ENCODE measurements at places on chromosomes 16 and 17.

DNA sequence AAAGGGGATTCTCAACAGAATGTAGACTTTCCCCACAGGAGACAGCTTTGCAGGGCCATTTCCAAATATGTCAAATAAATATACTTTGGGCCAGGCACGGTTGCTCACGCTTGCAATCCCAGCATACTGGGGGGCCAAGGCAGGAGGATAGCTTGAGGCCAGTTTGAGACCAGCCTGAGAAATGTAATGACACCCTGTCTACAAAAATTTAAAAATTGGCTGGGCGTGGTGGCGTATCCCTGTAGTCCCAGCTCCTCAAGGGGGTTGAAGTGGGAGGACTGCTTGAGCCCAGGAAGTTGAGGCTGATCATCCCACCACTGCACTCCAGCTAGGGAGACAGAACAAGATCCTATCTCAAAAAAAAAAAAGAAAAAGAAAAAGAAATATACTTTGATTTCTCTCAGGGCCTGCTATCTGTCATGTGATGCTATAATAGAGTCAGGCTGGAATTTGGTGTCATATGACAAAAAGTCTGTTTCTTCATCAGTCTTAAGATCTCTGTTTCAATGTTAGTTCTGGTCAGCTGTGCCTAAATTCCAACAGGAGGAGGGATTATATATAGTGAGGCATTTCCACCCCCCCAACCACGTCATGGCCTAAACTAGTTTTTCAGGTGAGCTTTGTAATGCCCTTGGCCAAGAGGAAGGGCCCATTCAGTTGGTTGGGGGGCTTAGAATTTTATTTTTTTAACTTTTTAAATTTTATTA is 4.3 kb upstream of the ZDHHC7 start:
- DNase-seq: no peak

GRCh38 chr16:56311208-56312027 is 113.9 kb downstream of the AMFR start:
- no peak for DNase-seq

GRCh38 chr17:21119247-21119918 is 7.4 kb upstream of the DHRS7B start:
- peak; percentile 39 for DNase-seq

DNA sequence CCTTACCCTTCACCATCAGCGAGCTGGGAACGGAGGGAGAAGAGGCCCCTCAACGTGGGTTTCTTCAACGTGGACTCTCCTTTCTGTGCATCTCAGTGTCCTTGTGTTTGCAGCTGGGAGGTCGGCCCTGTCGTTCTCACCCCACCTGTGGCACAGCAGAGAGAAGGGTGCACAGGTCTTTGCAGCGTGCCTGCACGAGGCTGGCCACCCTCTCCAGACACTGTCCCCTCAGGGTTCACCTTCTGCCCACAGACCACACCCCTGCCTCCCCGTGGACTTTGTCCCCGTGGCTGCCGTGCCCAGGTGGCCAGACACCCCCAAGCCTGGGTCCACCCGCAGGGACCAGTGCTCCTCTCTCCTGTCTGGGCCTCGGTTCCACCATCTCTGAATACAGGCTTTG is 7.3 kb upstream of the WDR45B start:
- DNase-seq: no peak

- no peak for DNase-seq
Measured at GRCh38 chr16:88334778-88335720, 47.7 kb upstream of the ZNF469 start.

DNA sequence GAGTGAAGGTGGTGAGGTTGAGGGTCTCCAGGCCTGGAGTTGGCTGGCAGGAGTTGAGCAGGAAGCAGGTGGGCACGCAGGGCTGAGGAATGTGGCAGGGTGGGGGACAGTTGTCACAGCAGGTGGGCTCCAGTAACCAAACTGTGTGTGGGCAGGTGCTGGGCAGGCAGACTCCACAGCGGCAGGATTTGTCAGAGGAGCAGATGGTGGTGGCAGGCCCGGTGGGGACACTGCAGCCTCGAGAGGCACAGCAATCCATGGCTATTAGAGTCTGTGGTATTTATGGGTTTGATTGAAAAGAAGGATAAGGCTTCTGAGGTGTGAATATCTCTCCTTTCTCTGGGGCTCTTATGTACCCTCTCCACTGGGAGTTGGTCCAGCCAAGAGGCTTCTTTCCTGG is at the start of gene KRTAP3-3:
TSS of gene KRTAP3-3 (minus strand) at position 326 of the 400 bp plus-strand sequence. CDS start at position 259, 67 bp downstream.
- DNase-seq: no peak

DNA sequence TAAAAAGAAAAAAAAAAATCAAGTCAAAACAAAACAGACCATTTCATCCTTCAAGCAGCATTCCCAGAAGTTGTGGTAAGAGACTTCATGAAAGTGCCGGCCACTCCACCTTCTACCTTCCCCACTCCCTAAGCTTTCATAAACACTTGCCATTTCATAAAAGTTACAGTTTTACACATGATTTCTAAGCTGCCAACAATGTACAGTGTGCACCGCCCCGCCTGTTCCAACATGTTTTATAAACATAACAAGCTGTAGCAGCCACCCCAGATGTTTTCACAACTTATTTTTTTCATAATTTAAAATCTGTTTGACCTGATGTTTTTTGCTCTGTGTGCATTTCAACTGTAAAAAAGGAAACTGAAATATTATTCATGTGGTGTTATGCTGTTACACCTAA is 608.1 kb downstream of the TOX3 start:
- DNase-seq: no peak

- no peak for DNase-seq
Measured at GRCh38 chr17:49498029-49498615, 3.0 kb downstream of the NGFR start.

GRCh38 chr16:26727848-26728247 is 338.9 kb upstream of the C16orf82 start:
- DNase-seq: no peak

DNA sequence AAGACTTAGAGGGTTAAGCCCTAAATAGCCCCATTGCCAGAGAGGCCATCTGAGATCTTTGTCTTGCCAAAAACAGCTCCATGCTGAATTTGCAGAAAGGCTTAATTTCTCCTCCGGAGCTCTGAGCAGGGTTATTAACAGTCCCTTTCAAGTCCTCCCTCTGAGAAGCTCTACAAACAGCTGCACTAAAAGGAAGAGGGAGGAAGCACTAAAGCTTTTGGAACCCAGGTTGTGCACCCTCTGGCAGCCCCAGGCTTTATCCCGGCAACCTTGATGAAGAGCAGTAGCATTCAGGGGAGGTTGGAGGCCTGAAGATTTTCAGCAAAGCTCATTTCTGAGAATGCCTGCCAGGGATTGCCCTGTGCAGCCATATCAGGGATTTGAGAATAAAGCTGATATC is 554.7 kb downstream of the RBFOX1 start:
- DNase-seq: no peak

- DNase-seq: no peak
Measured at GRCh38 chr16:9395958-9396359, 304.5 kb downstream of the HAPSTR1 start.

- no peak for DNase-seq
Measured at GRCh38 chr17:2211661-2212399, 91.8 kb downstream of the SMG6 start.

GRCh38 chr17:58269557-58270291 is 11.0 kb downstream of the MPO start:
- DNase-seq: no peak

- no peak for DNase-seq
Measured at GRCh38 chr17:82613283-82614094, 34.8 kb downstream of the WDR45B start.

- DNase-seq: no peak
Measured at GRCh38 chr16:10658943-10659342, 35.8 kb downstream of the TEKT5 start.

GRCh38 chr16:31202414-31203375 is at the start of gene PYCARD:
Gene PYCARD (minus strand): TSS chr16:31202760. CDS start chr16:31202690, 70 bp downstream.
- DNase-seq: no peak

GRCh38 chr17:62856594-62856993 is 48.5 kb upstream of the MARCHF10 start:
- no peak for DNase-seq

DNA sequence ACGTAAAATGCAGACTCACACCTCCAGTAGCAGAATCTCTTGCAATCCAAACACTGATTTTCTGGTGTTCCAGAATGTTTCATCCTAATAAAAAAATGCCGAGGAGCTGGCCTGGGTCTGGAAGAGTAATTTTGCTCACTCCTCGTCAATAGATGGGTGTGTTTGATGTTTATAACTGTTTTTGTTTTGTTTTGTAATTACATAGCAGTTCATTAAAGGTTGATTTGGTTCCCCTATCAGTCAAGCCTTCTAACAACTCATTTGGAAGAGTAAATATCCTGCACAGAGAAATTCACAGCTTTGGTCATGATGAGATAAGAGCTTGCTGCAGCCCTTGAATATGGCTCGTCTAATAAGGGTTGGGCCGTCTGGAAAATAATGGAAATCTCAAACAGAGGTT is 36.8 kb upstream of the ELAC2 start:
- DNase-seq: no peak

GRCh38 chr17:45050481-45051059 is 862 bp downstream of the DCAKD start:
- DNase-seq: no peak

DNA sequence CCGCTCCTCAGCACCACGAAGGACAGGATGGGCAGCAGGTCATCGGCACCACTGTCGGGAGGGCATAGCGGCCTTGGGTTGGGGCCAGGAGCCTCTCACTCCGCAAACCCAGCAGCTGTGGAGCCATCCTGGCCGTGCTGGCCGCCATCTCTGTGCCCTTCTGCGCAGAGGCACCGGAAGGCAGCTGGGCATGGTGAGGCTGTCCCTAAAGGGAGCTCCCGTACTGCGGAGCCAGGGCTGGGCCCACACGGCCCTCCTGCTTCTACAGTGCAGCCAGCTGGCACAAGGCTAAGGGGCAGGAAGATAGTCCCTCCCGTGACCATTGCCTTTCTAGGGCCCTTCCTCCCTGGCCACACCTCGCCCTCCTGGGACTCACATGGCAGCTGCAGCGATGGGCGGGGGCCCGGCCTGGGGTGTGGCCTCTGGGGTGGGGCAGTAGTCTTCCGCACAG is 7.0 kb upstream of the SPATA2L start:
- DNase-seq: no peak

GRCh38 chr16:67451061-67451703 is 20.3 kb downstream of the HSD11B2 start:
- DNase-seq: no peak

- no peak for DNase-seq
Measured at GRCh38 chr17:4173781-4174180, 30.8 kb downstream of the CYB5D2 start.

DNA sequence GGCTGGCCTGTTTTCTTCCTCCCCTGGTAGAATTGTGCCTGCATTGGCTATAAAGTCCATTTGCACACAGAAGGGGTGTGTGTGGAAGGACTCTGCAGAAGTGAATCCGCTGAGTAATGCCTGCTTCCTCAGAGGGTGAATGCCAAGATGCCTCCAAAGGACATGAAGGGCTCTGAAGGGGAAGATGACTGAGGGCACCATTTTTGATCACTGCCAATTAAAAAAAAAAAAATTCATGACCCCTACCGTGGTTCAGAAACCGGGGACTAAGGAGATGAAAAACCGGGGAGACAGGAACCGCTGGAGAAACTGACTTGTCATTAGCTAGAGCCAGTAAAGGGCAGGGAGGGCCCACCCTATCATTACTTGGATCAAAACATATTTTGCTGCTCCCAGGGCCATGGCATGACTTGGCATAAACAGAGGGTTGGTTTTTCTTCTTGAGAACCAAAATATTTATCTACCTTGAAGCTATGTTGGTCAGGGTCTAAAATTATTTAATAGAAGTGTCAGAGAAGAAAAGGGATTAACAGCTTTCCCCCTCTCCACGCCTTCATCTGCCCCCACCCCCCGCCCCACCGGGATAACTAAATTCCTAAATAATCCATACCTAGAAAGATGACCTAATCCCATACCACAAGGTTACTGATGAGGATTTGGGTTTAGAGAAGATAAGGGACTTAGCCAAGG is 3.6 kb upstream of the USP7 start:
- no peak for DNase-seq

GRCh38 chr17:41682631-41683030 is 6.1 kb upstream of the EIF1 start:
- no peak for DNase-seq

- no peak for DNase-seq
Measured at GRCh38 chr17:2712300-2713043, 908 bp upstream of the CLUH start.

DNA sequence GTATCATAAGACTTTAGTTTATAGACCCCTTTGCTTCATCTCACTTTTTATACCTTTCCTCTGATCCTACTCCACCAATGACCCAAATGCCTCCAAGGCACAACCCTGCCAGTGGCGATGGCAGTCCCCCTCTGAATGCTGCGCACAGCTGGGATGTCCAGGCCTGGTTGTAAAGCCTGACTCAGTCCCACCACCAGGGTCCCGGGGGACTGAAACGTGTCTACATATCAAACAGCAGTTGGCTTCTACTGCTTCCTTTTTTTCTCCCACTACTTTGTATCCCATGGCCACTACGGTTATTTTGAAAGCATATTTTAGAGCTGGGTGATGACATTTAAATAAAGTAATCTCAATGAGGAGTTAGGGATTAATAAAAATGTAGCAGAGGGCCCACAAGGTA is 329.8 kb upstream of the PSMD7 start:
- no peak for DNase-seq

DNA sequence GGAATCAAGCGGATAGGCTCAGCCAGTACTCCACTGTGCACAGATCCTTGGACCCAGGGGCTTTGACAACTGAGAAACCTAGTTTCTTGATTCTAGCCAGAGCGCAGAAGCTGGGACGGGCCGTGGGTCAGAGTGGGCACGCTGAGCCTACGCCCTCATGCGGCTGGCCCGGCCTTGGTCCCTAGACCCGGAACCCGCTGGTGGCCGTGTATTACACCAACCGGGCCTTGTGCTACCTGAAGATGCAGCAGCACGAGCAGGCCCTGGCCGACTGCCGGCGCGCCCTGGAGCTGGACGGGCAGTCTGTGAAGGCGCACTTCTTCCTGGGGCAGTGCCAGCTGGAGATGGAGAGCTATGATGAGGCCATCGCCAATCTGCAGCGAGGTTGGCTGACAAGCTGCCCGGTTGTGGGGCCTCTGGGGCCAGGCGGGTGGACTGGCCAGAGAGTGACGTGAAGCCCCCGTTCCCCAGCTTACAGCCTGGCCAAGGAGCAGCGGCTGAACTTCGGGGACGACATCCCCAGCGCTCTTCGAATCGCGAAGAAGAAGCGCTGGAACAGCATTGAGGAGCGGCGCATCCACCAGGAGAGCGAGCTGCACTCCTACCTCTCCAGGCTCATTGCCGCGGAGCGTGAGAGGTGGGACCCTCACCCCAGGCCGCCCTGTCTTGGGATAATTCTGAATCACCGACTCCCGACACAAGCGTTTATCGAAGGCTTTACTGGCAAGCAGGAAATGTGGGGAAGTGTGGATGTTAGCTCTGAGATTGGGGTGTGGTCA is 946 bp downstream of the STUB1 start:
- DNase-seq: no peak

- no peak for DNase-seq
Measured at GRCh38 chr17:15121426-15121825, 143.7 kb downstream of the PMP22 start.

DNA sequence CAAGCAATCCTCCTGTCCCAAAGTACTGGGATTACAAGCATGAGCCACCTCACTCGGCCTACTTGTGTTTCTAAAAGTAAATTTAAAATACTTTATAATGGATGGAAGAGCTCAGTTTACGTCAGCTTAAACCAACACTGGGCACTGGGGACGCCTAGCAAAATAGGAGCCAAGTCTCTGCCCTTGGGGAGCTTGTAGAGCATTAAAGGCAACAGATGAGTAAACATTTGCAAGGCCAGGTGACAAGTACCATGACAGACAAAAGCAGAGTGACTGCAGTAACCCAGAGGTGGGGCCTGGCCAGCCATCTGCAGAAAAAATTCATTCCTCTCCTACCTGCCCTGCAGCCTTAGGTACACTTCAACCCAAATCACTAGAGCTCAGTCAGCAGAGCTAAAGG is 12.1 kb upstream of the NLK start:
- DNase-seq: no peak

All from HFF-Myc (cell line).